ENCODE measurements at places on chromosomes 11 and 22.

DNA sequence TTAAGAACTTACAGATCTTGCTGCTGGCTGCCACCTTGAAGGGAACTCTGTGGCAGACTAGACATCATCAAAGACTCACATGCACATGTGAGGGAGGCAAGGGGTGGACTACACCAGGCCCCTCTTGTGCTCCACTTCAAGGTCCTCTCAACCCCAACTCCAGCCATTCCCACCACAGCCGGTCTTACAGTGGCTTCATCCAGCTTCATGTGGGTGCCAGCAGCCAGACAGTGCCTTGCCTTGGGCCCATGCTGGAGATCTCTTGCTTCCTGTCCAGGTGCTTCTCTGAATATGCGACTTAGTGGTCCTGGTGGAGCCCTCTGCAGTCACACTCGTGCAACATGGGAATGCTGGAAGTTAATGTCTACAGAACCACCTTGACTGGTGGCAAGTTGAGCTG is 44.6 kb upstream of the WNT7B start:
- no peak for DNase-seq

- DNase-seq: no peak
Observed at GRCh38 chr11:6898911-6899310, 6.6 kb upstream of the OR2D2 start.

- peak; percentile 4 for DNase-seq
Observed at GRCh38 chr11:119756169-119756865, 27.3 kb upstream of the NECTIN1 start.

DNA sequence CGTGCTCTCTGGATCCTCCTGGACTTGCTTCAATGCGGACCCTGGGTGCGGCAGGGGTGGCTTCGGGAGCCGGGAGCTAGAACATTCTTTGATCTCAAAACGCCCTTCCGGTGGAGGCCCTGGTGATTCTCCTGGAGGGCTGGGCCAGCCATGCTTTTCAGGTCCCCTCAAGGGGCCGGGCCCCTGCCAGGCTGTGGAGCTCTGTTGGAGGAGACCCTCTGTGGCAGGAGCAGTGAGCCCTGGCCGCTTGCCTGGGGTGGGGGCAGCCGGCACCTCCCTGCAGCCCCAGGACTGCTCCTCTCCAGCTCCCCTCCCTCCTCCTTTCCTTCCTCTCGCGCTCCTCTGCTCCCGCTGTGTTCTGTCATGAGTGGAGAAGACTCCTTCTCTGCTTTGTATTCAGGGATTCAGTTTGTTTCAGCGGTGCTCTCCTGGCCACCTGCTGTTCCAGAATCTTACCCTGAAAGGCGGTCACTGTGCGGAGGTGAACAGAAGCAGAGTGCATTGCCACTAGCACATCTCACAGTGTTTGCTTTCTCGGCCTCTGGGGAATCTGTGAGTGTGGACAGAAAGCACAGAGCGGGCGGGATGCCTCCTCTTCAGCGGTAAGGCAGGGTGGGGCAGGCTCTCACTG is 289.1 kb downstream of the TBC1D22A start:
- DNase-seq: no peak

DNA sequence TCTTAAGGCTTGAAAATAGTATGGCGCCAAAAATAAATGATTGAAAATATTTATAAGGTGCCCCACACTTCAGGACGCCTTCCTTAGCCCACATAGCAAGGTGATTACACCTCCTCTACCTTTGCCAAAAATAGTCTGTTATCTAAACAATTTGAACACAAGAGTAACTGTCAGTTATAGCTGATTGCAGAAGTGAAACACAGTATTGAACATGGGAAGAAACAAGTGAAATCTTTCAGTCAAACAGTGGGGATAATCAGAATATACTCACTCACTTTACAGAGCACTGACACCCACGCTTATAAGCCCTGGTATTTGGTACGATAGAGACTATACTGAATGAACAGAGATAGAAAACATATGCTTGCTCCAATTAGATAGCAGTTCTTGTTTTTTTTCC is 203.1 kb downstream of the RAB38 start:
- no peak for DNase-seq

DNA sequence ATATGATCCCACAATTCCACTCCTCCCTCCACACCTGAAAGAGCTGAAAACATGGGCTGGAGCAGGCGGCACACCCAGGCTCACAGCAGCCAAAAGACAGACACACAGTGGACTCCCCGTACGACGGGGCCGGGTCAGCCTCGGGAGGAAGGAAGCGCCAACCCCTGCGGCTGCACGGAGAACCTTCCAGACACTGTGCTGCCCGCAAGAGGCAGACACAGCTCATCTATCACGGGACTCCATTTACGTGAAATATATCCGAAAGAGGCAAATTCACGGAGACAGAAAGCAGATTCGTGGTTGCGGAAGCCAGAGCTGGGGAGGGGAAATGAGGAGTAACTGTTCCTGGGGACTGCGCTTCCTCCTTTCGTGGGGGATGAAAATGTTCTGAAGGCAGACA is 165.0 kb downstream of the BRD1 start:
- DNase-seq: peak; percentile 14

DNA sequence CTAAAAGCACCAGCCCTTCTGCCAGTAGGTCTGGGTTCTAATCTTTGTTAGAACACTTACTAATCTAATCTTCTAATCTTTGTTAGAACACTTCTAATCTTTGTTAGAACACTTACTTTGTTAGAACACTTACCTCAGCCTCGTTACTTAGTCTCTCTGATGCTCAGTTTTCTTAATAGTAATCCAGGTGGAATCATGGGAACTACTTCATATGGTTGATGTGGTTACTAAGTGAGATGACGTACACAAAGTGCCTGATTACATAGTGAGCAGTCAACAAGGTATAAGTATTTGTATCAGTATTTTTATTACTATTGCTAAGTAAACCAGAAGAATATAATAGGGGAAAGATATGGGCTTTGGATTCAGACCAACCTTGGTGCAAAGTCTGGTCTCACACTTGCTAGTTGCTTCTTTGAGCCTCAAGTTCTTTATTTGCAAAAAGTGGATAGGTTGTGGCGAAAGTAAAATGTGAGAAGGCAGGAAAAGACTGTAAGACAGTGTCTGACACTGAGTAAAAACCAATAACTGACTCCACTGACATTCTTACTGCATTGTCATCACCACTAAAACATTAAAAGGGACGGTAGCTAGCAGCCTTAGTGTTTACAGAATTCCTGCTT is 83.7 kb downstream of the TRAF6 start:
- DNase-seq: no peak

DNA sequence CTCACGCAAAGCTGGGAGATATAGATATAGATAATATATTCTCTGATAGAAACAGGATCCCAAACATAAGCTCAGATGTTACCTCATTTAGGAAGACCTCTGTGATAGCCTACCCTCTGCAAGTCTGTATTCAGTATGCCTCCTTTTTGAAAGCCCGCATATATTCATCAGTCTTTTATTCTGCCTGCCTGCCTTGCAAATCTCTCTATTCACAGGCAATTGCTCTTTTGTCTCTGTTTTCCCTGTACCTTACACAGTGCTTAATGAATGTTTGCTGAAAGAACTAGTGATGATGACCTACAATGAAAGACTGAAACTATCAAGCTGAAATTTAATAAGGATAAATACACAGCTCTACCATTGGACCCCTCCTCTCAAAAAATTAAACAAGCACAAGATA is 18.4 kb downstream of the DEUP1 start:
- no peak for DNase-seq

DNA sequence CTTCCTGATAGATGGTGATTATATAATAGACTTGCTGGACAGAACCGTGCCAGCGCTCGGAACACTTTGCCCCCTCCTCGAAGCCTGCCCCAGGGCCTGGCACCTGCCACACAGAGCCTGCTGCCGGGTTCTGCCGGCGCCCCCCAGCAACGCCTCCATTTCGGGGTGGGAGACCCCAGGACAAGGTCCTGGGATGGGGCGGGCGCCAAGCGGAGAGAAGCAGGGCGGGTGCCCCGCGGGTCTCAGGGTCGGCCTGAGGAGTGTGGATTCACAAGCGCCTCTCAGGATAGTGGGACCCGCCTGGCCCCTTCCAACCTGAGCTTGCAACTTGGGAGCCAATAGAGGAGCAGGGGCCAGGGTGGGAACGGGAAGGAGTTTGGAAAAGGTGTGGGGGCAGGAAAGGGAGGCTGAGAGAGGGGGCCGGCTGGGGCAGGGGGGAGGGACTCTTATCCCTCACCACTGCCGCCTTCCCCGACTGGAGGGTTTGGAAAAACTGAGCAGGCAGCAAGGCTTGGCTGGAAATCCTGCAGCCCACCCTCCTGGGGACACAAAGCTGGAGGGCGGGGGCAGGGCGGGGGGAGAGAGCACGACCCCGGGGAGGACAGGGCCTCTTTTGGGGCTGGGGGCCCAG is 3.3 kb upstream of the BCL9L start:
- DNase-seq: no peak

DNA sequence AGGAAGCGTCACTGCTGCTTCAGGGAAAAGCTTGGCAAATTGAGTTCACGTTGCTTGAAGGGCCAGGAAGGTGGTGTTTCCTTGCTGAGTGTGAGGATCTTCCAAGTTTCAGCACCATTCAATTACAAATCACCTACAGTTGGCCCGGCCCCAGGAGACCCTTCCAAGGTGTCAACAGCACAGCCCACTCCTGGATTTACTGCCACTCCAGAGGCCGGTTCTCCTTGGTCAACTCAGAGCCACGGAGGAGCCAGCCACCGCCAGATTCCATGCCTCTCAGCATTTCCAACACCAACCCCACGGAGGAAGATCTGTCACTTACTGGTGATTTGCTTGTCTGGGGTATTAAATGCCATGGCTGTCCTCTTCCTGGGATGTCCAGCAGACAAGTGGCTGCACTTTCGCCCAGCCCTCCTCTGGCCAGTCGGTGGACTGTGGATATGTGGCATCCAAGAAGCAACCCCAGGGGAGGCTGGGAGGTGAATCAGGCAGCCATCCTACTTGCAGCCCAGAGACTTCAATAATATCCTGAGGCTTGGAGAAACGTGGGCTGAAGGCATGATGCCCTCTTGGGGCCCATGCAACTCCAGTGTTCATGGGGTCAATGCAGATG is 74.1 kb upstream of the SHANK2 start:
- DNase-seq: peak; percentile 6

GRCh38 chr11:3971756-3972404 is 116.4 kb downstream of the STIM1 start:
- no peak for DNase-seq

GRCh38 chr11:65945430-65945911 is at the start of gene TSGA10IP:
Gene TSGA10IP, plus strand, starts transcription at chr11:65945480. Its CDS starts 196 bp downstream, at chr11:65945676.
- DNase-seq: no peak

- DNase-seq: no peak
Observed at GRCh38 chr11:45301537-45302246, 15.6 kb upstream of the SYT13 start.

DNA sequence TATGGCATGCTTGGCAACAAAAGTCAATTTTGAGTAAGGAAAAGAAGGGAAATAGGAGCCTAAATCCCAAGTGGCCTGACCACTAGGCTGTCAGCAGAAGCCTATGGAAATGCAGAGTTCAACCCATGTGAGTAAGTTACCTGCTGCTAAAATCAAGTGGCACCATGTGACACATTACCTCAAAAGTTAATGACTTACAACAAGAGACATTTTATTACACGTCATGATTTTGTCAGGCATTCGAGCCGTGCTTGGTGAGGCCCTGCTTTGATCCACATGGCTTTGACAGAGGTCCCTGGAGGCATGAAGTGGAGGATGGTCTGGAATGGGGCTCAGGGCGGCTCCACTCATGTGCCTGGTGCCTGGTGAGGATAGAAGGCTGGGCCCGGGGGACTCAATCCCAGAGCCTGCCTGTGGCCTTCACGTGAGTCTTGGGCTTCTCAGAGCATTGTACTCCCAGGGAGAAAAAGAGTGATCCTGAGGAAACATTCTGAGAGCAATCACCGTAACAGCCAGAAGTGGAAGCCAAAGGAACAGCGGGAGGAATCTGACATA is 339.1 kb upstream of the B3GAT1 start:
- no peak for DNase-seq

Measured in CD4-positive, alpha-beta T cell treated with Interleukin-15 for 1 hour (primary cell).